ENCODE measurements at places on chromosomes 3 and 15. TPM values are rescaled to one million over a fixed set of nuclear protein-coding genes. Genes with fewer than 3 reads are reported as not detected.

The XCR1 gene
- polyA plus RNA-seq: not detected

The FAM98B gene
- 36.7 TPM for polyA plus RNA-seq

The ERC2 gene
- 32.6 TPM for polyA plus RNA-seq

The TIMP4 gene
- 14.3 TPM for polyA plus RNA-seq

The CELSR3 gene
- 26.1 TPM for polyA plus RNA-seq

The EXD1 gene
- not detected for polyA plus RNA-seq

The DUOXA2 gene
- polyA plus RNA-seq: not detected

The EHHADH gene
- polyA plus RNA-seq: 4.7 TPM

The ATP8B4 gene
- polyA plus RNA-seq: 5.4 TPM

The ASB14 gene
- polyA plus RNA-seq: 0.62 TPM

The PDZRN3 gene
- polyA plus RNA-seq: 31.2 TPM

The A4GNT gene
- 0.33 TPM for polyA plus RNA-seq

The ADAMTS7 gene
- 13.5 TPM for polyA plus RNA-seq

The PROS1 gene
- polyA plus RNA-seq: 20.1 TPM

The LXN gene
- polyA plus RNA-seq: 15.6 TPM

The GNB4 gene
- 59.0 TPM for polyA plus RNA-seq

The SEMA5B gene
- 65.5 TPM for polyA plus RNA-seq

The FHIT gene
- polyA plus RNA-seq: 16.5 TPM

The TTC14 gene
- 96.4 TPM for polyA plus RNA-seq

The AGBL1 gene
- polyA plus RNA-seq: 0.35 TPM

The PSMA4 gene
- polyA plus RNA-seq: 177 TPM

The CEP63 gene
- polyA plus RNA-seq: 35.2 TPM

The SI gene
- polyA plus RNA-seq: not detected

The TUSC2 gene
- 48.5 TPM for polyA plus RNA-seq

The SCN11A gene
- polyA plus RNA-seq: 0.81 TPM

The CRABP1 gene
- 326 TPM for polyA plus RNA-seq

The TM4SF18 gene
- 9.8 TPM for polyA plus RNA-seq

The CHRNA7 gene
- polyA plus RNA-seq: 15.3 TPM

The CCR3 gene
- not detected for polyA plus RNA-seq

The BFSP2 gene
- polyA plus RNA-seq: not detected

The SCAANT1 gene
- 0.93 TPM for polyA plus RNA-seq

The MRPL47 gene
- polyA plus RNA-seq: 52.9 TPM

The TMEM45A gene
- polyA plus RNA-seq: 20.4 TPM

The UQCRC1 gene
- polyA plus RNA-seq: 268 TPM

The RNU5B-1 gene
- polyA plus RNA-seq: not detected

The PCLAF gene
- 23.4 TPM for polyA plus RNA-seq
